ENCODE measurements at places on chromosomes 1 and 21.

DNA sequence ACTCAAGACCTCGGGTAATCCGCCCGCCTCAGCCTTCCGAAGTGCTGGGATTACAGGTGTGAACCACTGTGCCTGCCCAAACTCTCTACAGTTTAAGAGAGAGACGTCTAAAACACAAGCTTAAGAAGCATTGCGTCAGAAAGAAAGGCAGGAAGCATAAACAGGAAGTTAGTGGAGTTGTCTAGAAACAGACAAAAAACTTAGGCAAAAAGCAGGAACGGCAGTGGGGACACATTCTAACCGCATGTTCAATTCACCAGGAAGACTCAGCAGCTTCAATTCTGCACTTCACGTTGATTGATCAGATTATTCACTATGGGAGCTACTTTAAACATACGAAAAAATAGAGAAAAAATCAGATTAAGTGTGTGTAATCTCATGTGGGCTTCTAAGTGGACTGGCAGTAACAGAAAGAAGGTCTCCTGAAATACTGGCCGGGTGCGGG, 7.4 kb downstream of the CFAP74 start:
- no peak overlapping the region for H3K27ac ChIP-seq
- DNase-seq, result no peak
- no peaks in the 10 kb centered on the region for H3K36me3 ChIP-seq
- H3K4me3 ChIP-seq, result no peak overlapping the region
- H3K4me1 ChIP-seq, result no peaks in the 10 kb centered on the region
- H3K27me3 ChIP-seq, result no peaks in the 10 kb centered on the region

DNA sequence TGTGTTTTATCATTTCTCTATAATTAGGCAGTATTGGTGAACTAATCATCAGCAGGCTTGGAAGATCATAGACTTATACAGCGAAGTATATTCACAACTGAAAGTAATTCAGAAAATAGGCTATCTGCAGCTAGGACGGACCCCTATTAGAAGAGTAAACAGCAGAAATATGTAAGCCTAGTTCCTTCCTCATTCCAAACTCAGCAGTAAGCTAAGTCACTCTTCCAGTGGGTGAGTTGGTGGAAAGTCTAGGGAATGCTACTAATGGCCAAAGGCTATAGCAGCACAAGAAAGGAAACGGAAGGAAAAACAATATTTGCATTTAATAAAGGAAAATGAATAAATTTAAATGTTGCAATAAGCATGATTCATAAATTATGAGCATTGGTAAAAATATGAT, 918.1 kb upstream of the TMPRSS15 start:
- no peak overlapping the region for H3K4me3 ChIP-seq
- DNase-seq, result no peak
- no peaks in the 10 kb centered on the region for H3K27me3 ChIP-seq
- no peaks in the 10 kb centered on the region for H3K36me3 ChIP-seq

GRCh38 chr1:232178191-232178590, 451.7 kb downstream of the SIPA1L2 start:
- H3K4me1 ChIP-seq, result no peaks in the 10 kb centered on the region
- DNase-seq, result no peak
- H3K4me3 ChIP-seq, result no peak overlapping the region
- peaks cover 4% of the 10 kb centered on the region for H3K36me3 ChIP-seq
- no peak overlapping the region for H3K27ac ChIP-seq

DNA sequence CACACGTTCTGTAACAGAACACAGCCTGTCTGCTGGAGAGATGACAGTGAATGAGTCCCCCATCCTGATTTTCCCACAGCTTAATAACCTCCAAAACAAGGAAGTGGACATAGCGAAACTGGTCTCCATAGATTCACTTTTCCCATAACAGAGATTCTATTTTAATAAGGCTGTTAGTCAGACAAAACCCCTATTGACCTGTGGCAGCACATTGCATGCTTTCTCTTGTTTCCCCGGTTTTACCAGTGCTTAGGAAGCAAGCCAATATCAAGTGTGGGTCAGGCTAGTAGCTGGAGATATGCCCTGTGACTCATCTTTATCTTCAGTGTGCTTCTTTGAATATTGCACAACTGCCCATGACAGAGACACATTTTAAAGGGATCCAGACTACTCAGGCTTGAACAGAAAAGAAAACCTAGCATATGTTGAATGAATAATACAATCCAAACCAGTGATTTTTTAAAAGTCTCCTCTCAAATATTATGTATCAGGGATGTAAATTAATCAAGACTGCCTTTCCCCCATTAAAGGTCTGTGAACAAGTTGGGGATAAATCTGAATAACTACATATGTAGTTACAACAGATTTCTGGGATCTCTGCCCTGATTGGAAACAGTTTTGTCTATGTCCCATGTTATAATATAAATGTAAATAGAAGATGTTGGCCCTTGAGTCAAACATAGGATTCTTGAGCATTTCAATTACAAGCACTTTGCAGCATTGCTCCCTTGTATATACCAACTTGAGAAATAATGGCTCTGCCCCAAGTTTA, 11.9 kb upstream of the CLDN8 start:
- H3K27me3 ChIP-seq, result no peaks in the 10 kb centered on the region
- no peak overlapping the region for H3K4me3 ChIP-seq
- DNase-seq, result no peak
- no peaks in the 10 kb centered on the region for H3K36me3 ChIP-seq
- H3K4me1 ChIP-seq, result no peaks in the 10 kb centered on the region

DNA sequence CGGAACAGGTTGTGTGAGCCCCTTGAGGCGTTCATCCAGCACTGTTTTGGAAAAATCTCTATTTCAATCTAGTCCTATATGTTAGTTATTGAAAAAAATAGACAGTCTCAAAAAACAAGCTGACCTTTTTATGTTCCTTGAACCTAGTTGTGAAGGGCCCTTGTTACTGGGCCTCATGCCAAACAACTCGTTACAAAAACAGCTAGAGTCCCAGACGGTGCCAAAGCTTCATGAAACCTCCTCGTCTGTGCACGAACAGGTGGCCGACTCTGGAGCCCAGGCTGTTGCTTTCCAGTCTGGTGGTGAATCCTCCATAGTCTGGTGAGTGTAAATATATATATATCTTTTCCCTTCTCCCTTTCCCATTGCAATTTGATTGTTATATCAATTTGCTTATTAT, at the start of gene CHIA:
CHIA (plus strand) TSS at position 222 of the 400 bp plus-strand sequence. CDS start 19,617 bp downstream, outside the sequence.
- H3K36me3 ChIP-seq, result no peaks in the 10 kb centered on the region
- H3K27me3 ChIP-seq, result no peaks in the 10 kb centered on the region
- no peaks in the 10 kb centered on the region for H3K4me1 ChIP-seq
- DNase-seq, result no peak
- no peak within 1 kb of the TSS for H3K4me3 ChIP-seq
- no peak within 1 kb of the TSS for H3K27ac ChIP-seq

DNA sequence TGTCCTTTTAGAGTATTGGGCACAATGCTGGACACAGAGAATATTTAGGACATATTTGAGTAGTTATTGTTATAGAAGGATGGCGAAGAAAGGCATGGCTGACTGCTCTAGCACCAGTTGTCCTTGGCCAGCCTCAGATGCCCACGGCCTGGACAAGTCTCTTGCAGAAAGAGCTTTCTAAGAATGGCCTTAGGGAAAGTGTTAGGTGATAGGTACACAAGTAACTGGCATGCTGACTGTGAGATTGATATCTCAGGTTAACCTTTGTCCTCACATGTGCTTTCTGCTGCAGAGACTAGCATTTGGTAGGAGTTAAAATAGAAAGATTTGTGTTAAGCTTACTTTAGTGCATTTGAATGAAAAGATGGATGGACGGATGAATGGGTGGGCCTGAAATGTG, 10.1 kb downstream of the SFT2D2 start:
- no peak overlapping the region for H3K4me3 ChIP-seq
- H3K4me1 ChIP-seq, result no peaks in the 10 kb centered on the region
- no peak for DNase-seq
- no peak overlapping the region for H3K27ac ChIP-seq
- H3K36me3 ChIP-seq, result peaks cover 43% of the 10 kb centered on the region
- no peaks in the 10 kb centered on the region for H3K27me3 ChIP-seq

DNA sequence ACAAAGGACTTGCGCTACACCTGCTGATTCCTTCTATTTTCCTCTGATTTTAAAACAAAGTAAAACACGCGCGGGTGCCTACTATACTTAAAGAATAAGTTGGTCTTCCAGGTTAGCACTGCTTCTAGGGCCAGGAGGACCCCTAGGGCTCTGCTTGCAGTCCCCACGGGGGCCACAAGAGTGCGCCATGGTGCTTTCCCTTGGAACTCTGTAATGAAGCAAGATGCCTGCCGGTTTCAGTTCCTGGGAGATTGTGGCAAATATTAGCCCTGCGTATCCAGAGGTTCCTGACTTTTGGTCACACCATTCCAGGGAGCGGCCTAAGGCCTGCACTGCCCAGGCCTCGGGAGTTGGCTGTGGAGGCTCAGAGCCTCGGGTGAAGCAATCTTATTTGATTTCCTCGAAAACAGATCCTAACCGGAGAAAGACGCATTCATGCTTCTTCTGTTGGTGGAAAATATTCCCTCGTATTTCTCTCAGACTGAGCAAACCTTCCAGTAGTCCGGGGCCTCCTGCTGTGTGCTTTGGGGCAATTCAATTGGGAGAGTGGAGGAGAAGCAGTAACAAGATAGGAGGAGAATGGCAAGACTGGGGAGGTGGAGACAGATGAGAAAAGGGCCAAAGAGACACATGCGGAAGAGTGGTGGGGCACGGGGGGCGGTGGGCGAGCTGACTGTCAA, 25.3 kb downstream of the ADAM30 start:
- no peaks in the 10 kb centered on the region for H3K36me3 ChIP-seq
- no peak overlapping the region for H3K4me3 ChIP-seq
- H3K27me3 ChIP-seq, result no peaks in the 10 kb centered on the region
- no peaks in the 10 kb centered on the region for H3K4me1 ChIP-seq
- no peak overlapping the region for H3K27ac ChIP-seq

DNA sequence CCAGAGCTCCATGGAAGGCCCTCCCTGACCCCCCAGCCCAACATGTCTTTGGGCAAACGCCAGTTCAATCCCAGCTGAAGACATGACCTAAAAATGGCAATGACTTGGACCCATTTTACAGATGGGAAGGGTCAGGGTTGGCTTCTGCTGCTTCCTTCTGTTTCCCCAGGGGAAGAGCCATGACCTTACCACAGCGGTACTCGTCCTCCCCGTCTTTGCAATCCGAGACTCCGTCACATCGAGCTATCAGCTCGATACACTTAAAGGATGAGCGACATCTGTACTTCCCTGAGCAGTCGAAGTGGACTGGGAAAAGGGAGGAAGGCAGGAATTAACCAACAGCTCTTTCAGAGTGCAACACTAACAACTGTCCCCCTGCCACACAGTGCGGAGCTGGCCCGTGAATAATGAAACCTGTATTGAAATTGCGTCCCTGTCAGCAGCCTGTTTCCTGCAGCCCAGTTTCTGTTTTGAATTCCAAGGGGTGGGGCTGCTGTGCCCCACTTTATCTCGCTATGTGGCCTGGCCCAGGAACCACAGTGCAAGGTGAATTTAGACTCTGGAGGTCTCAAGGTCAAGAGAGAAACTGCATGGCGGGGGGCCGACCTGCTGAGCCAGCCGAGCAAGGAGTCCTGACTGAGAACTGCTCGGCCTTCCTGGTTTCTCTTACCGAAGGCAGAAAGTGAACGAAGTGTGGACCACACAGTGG, 7.0 kb downstream of the TMPRSS3 start:
- no peak for DNase-seq
- no peak overlapping the region for H3K27ac ChIP-seq
- H3K36me3 ChIP-seq, result peaks cover 2% of the 10 kb centered on the region
- H3K27me3 ChIP-seq, result no peaks in the 10 kb centered on the region

DNA sequence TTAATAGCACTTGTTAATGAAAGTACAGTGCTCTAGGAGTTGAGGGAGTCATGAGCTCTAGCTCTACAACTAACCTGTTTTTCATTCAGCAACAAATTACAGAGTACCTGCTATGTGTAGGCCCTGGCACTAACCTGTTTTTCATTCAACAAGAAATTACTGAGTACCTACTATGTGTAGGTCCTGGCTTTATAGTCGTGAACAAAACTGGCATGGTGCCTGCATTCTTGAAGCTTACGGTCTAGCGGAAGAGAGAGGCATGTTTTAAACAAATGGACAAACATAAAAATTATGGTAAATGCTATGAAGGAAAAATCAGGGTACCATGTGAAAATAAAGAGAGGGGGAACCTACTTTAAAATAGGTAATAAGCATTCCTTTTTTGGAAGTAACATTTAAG, 2.2 kb upstream of the UBAP2L start:
- H3K4me3 ChIP-seq, result peak overlapping the region; percentile 96
- peaks cover 64% of the 10 kb centered on the region for H3K36me3 ChIP-seq
- H3K4me1 ChIP-seq, result peaks cover 2% of the 10 kb centered on the region
- H3K27ac ChIP-seq, result no peak overlapping the region
- H3K27me3 ChIP-seq, result no peaks in the 10 kb centered on the region

DNA sequence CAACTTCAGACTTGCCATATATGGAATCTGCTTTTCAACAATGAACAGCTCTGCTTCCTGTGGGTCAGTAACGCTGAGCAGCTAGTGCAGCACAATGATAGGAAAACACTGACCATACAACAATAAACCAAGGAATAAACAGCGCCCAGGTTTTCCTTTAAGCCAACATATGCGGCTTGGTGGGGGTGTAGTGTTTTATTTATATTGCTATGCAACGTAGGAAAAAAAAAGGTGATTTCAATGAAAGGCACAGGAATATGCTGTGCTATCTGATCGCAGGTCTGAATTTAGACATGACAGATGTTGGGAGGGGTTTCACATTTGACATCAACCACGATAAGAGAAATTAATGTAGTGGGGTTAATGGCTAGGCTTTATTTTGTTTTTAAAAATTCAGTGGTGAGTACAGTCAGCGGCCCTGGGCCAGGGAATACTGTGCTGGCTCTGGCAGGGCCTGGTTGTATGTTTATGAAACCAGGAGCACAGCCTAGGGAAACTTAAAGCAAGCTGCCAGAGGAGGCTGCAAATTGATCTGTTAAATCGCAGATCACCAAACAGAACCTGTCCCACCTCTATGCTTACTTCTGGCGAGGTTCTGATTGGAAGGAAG, 4.3 kb downstream of the TSPAN2 start:
- H3K27ac ChIP-seq, result no peak overlapping the region
- no peak for DNase-seq
- no peak overlapping the region for H3K4me3 ChIP-seq
- no peaks in the 10 kb centered on the region for H3K27me3 ChIP-seq
- H3K36me3 ChIP-seq, result no peaks in the 10 kb centered on the region
- H3K4me1 ChIP-seq, result peaks cover 3% of the 10 kb centered on the region

DNA sequence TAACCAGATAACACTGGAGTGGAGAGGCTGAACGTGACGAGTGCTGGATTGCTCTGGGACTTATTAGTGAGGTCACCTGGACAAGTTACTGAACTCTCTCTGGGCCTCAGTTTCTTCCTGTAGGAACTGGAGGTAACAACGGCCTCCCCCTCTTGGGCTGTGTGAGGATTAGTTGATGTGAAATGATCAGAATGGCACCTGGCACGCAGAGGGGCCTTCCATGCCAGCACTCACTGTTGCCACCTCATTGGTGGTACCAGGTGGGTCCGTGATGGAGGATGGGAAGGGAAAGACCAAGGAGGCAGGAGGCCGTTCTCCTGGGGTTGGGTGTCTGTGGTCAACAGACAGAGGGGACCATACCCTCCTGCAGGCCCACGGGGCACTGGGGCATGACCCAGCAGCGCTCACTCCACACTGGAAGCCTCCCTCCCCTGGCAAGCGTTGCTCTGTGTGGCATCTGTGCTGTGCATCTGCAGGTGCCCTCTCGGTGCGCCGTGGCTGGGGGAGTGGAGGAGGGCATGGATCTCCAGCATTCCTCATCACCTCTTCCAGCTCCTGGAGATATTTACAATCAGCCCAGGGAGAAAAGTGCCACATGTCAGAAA, 349.5 kb upstream of the VAMP3 start:
- H3K4me1 ChIP-seq, result no peaks in the 10 kb centered on the region
- DNase-seq, result no peak
- H3K27ac ChIP-seq, result no peak overlapping the region
- H3K4me3 ChIP-seq, result no peak overlapping the region
- H3K36me3 ChIP-seq, result peaks cover 18% of the 10 kb centered on the region
- H3K27me3 ChIP-seq, result no peaks in the 10 kb centered on the region

- DNase-seq, result peak; percentile 38
- no peaks in the 10 kb centered on the region for H3K27me3 ChIP-seq
- no peak overlapping the region for H3K27ac ChIP-seq
These were observed 93.1 kb downstream of the ADCY10 start for GRCh38 chr1:167820684-167821355.
